Tibial artery (tissue), 4 donors: ENCODE measurements at places on chromosomes 16 and 17.

- no peak overlapping the region for H3K27ac ChIP-seq
- H3K27me3 ChIP-seq: no peaks in the 10 kb centered on the region
These were observed 56.9 kb upstream of the RBFOX3 start for GRCh38 chr17:79667746-79668145.

DNA sequence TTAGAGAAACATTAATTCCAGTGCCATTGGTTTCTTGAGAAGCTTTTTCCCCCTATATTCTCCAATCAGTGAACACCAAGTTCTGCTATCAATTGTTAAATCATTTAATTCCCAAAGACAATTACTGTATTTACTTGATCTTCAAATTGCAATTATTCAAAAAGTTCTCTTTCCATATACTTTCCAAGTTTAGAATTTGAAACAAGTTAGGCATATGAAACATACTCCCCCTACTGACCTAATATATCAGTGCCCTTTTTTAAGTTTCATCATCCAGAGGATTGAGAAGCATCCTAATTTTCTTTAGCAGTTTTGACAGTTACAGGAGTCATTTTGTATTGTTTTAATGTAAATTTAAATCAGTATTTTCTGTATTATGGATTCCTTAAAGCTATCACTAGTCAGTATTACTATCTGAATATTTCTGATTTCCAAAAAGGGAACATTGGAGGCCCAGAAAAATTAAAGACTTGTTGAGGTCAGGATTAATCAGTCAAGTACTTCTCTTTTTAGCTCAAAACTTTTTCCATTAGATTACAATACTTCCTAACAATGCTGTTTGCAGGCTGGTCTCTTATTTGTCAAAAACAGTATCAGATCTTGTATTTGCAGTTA, 16.3 kb downstream of the MEIOC start:
- no peaks in the 10 kb centered on the region for H3K27me3 ChIP-seq
- no peak overlapping the region for H3K4me3 ChIP-seq
- no peaks in the 10 kb centered on the region for H3K4me1 ChIP-seq
- H3K27ac ChIP-seq: no peak overlapping the region
- DNase-seq: no peak
- peaks cover 11% of the 10 kb centered on the region for H3K36me3 ChIP-seq

DNA sequence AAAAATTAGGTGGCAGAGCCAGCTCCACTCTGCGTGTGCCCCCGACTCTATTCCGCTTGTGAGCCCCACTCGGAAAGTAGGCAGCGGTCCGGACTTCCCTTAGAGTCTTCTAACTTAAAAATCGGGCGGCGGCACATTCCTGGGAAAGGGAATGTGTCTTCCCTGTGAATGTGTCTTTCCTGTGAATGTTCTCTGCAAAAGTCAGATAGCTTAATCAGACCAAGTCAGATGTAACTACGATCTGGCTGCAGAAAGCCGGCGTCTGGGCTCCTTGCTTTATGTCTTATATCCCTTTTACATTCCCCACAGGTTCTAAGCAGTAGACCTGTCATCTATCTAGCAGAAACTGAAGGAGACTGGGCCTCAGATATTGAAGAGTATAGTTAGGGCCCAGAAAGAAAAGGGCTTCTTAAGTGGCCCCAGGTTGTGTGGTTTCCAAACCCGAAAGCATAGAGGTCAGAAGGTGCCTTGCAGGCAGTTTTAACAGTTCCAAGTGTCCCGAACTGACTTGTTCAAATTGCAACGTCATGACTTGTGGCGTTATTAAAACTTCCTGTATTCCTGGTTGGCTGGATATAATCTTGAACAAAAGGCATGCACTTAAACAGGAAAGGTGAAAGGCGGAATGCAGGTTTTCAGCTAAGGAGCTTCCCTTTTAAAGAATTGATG, 601 bp downstream of the PHKB start:
- no peaks in the 10 kb centered on the region for H3K36me3 ChIP-seq
- DNase-seq: no peak
- peak overlapping the region; percentile 76 for H3K4me3 ChIP-seq
- peaks cover 4% of the 10 kb centered on the region for H3K4me1 ChIP-seq
- H3K27ac ChIP-seq: peak overlapping the region; percentile 86

- peaks cover 12% of the 10 kb centered on the region for H3K4me1 ChIP-seq
- H3K4me3 ChIP-seq: no peak overlapping the region
These were observed 71.0 kb downstream of the COPRS start for GRCh38 chr17:31787857-31788570.

- DNase-seq: no peak
- no peak overlapping the region for H3K4me3 ChIP-seq
- H3K4me1 ChIP-seq: no peaks in the 10 kb centered on the region
These were observed 26.3 kb downstream of the MARCHF10 start for GRCh38 chr17:62781831-62782251.
